Activated naive CD8-positive, alpha-beta T cell treated with anti-CD3 and anti-CD28 coated beads for 36 hours (primary cell): ENCODE measurements at places on chromosomes 2 and 18. TPM values are rescaled to one million over a fixed set of nuclear protein-coding genes. Genes with fewer than 3 reads are reported as not detected.

MARS2 gene
- 24.3 TPM for total RNA-seq

GRCh38 chr2:218804817-218805216 lies 22.9 kb downstream of the CYP27A1 start:
- no peak for DNase-seq

DNA sequence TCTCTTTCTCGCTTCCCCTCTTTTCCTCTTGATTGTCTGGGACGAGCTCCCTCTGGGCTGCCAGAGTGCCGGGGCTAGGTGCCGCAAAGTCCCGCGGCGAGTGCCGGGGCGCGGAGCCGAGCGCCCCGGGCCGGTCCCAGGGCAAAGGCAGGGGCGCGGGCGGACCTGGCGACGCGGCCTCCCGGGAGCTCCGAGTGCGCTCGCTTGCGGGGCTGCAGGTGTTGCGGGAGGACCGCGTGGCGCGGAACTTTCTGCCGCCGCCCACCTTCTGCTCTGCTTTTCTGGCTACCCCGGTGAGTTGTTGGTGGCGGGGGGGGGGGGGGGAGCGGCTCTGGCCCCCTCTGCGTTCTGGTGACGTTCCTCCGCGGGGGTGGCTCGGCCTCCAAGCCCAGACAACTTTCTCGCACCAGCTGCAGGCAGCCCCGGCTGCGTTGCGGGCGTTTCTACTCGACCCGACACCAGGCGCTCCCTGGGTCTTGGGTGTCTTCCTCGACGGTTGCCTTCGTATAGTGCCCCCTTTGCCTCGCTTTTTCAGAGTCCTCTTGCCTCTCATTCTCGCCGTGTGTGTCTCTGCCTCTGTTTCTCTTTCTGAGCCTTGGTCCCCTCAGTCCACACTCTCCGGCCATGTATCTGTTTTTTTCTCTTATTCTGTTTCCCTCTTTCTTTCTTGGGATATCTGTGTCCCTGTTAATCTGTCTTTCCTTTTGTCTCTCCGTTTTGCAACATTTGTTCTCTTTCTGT lies 759 bp downstream of the GALNT13 start:
- DNase-seq = peak; percentile 1

LAMA3 gene
- 0.42 TPM for total RNA-seq

ONECUT2 gene
- total RNA-seq = not detected

VPS4B gene
- total RNA-seq = 47.3 TPM

GRCh38 chr2:239075918-239076758 lies 228.3 kb downstream of the TWIST2 start:
- no peak for DNase-seq

RTP5 gene
- total RNA-seq = not detected

DNA sequence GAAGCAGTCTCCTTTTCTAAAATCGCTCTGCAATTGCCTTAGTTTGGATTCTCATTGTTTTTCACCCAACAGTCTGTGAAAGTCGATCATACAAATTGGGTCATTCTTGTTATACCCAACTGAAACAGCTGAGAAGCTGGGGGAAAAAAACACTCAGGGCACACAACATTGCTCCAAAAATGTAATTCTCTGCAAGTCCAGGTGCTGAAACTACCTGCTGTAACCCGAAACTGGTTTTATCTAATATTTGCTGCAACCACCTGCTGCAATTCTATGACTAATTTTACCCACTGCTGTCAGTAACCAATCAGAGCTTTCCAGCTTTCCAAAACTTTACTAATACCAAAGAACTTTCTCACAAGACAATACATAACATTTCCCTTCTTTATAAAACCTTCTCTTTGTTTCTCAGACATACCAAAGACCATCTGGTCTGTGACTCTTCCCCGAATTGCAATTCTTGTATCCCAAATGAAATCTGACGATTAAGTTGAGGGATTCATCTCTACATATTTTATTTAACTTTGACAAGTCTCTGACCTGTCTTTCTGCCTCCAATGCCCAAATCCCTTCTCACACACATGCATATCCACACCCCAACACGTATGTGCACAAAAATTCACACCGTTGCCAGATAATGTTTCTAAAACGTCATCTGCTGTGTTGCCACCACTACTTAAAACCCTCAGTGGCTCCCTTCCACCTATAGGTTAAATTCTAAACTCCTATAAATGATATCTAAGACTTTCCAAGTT lies 198.3 kb downstream of the PIEZO2 start:
- no peak for DNase-seq

DNA sequence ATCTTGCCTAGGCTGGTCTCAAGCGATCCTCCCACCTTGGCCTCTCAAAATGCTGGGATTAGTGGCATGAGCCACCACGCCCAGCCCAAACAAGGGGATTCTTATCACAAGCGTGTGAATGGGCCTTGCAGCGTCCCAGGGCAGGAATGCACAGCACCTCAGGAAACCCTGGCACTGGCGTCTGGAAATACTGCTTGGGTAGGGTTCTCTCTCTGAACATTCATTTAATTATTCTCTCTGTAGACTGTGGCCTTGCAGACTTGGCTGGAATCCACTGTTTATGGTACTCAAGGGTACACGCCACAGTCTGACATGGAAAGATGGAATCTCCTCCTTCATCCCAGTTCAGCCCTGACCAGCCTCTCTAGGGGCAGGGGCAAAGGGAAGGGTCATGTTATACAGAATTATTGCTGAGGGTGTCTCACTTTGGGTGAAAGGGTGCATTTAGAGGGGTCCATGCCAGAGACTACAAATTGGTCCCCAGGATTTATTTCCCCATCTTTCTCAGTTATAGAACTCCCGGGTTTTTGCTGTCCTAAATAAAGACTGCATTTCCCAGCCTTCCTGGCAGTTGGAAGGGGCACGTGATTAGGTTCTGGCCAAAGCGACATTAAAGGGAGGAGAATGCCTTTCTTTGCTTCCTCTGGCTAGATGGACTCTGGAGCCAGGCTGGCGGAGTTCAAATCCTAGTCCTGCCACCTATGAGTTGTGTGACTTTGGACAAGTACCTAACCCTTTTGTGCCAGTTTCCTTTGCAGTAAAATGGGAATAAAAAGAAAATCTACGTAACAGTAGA lies 147.2 kb upstream of the HAAO start:
- no peak for DNase-seq

GRCh38 chr18:36411745-36412168 lies 114.2 kb downstream of the FHOD3 start:
- DNase-seq = no peak

DNA sequence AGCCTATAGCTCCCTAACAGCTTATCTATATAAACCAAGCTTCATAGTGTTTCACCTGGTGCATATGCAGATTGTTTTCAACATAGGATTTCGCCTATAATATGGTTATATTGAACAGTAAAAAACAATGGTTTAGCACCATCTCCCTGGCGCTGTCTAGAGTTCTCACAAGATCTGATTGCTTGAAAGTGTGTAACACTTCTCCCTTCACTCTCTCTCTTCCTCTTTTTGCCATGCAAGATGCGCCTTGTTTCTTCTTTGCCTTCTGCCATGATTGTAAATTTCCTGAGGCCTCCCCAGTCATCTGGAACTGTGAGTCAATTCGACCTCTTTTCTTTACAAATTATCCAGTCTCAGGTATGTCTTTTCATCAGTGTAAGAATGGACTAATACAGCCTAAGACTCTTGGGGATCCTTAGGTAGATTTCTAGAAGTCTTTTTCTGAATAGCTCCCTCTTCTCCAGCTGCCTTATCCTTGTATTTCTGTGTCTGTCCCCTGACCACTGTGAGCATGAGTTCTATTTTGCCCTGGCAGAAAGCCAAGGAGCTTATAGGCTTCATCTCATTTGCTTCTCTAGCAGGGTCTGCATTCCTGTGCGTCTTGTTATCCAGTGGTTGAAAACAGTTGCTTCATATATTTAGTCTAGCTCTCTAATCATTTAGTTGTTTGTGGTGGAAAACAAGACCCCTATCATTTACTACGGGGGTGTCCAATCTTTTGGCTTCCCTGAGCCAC lies 401.6 kb downstream of the GPD2 start:
- no peak for DNase-seq

GRCh38 chr18:69484699-69485396 lies 84.2 kb downstream of the DOK6 start:
- no peak for DNase-seq

DNA sequence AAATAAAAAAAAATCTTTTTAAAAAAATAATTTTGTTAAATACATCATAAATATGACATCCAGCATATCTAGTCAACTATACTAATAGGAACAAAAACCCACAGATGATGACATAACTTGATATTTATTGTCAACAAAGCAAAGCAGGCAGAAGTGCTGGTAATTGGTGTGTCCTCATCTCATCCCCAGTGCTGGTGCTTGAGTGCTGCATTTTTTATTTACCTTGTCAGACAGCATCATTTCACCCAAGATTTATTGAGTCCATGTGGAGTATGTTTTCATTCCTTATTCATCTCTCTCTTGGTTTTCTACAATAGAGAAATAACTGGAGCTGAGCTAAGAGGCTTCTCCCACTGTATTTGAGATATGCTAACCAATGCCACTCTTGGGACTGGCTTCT lies 191.6 kb upstream of the SLC14A2 start:
- DNase-seq = no peak

DNA sequence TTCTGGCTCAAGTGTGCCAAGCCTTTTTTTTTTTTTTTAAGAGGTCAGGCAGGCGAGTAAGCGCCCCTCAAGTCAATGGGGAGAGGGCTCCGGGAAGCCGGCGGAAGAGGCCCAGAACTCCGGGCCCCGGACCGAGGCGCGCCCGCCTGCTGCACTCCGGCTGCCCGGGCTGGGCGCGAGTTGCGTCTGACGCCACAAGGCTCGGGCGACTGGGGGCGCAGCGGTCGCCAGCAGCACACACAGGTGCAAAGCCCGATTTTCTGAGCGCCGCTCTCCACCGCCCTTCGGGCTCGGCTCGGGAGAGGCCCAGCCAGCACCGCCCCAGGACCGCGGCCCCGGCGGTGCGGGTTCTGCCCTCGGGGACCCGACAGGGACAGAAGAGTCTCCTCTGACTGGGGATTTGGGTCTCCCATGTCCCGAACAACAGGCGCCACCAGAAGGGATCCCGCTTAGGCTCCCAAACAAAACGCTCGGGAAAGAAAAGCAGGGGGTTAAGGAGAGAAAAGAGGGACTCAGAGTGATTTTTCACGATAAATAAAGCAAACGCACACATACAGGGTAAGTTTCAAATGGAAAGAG lies 787 bp downstream of the ERBB4 start:
- peak; percentile 30 for DNase-seq

DNA sequence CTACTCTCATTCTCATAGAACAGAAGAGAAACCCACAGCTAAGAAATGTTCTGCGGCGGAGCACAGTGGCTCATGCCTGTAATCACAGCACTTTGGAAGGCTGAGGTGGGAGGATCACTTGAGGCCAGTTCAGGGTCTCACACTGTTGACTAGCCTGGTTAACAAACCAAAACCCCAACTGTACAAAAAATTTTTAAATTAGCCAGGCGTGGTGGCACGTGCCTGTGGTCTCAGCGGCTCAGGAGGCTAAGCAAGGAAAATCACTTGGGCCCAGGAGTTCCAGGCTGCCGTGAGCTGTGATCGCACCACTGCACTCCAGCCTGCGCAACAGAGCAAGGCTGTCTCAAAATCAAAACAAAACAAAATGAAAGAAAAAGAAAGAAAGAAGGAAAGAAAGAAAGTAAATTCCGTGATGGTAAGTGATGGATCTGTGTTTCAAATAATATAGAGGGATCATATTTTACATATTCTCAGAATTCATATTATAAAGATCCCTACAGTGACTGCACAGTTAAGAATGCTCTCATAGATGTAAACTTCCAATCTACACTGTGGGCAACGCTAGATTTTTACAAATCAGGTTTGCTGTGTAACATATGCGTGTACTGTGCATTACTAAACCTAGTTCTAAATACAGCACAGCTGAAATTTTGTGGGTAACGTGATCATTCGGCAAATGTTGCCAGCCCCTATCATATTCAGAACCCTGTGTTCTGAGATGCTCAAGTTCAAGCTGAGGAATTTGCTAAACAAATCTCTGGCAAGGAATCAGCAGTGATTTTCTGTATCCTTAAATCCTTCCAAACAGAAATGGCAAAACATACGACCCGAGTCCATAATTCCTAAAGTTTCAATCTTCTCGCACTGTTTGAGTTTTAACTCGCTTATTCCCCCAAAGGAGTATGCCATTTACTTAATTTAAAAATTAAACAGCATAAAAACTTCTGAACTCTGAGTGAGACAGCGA lies 1.2 kb upstream of the RAB12 start:
- DNase-seq = no peak

GRCh38 chr2:166439078-166439477 lies 55.0 kb downstream of the SCN7A start:
- no peak for DNase-seq

- DNase-seq = no peak
These were observed 20.0 kb upstream of the CHRNA1 start for GRCh38 chr2:174784316-174784715.

DNA sequence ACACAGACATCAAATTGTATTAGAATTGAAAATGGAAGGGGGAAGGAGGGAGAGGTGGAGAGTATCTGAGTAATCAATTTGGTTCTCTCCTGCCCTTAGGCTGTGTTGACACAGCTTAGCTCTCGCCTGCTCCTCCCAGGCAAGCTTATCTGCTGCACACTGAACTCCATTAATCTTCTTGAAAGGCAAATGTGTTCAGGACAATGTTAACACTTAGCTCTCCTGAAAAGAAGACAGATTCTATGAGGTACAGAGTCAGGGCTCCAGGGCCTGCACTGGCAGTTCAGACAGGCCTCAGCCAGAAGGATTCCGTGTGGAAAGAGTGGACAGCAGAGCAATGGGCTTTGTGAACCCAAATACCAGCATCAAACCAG lies 430.0 kb upstream of the TNP1 start:
- DNase-seq = no peak

DNA sequence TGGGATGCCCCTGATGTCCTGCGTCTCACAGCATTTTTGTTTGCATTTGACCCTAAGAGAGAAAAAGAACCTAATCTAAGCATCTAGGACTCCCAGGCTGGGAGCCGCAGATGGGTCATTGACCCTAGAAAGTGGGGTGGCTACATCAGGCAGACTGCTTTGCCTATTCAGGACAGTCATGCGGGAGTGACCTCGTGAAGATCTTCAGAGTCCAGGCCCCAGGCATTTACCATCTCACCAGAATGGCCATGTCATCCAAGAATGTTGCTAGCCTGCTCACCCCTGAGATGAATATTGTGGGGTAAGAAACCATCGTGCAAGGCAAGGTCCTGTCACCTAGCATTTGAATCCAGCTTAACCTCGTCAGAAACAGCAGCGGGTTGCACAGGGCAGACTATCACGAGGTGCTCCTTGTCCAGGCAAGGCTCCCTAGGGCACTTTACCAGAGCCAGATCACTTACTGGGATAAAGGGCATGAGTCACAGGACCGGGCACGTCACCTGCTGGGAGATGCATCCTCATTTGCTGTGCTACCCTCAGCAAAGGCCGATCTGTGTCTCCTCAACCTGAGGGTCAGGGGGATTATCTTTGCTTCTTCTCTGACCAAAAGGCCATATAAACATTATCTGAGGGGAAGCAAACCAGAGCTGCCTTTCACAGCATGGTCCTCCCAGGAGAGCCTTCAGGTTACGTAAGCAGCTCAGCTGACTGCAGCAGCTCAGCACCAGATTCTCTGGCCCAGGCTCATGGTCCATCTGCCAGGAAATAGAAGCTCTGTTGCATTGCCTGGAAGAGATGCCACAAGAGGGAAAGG lies 162.3 kb downstream of the ACKR3 start:
- DNase-seq = no peak

GRCh38 chr18:47800756-47801155 lies 129.7 kb downstream of the SMAD2 start:
- DNase-seq = no peak
